NCI-H2171 (cell line): ENCODE measurements at places on chromosomes 12 and 14.

- no peak for DNase-seq
These were observed 38.1 kb downstream of the GCH1 start for GRCh38 chr14:54864526-54864925.

GRCh38 chr14:24804552-24805212 lies 170.7 kb upstream of the GZMB start:
- DNase-seq, result no peak

DNA sequence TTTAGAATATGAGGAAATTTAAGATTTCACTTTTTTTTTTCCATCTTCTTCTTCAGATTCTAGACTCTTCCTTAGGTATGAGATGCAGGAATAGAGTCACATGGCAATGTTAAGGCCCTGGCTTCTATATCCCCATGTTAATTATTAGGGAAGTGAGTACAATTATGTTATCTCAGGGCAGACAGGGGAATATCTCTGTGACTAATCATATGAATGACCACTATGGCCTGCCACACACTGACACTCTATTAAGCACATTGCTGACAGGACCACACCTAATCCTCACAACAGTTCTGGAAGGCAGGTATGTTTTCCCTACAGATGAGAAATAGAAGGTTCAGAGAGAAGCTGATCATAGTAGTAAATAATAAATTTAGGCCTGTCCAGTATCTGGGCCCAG lies 69.4 kb upstream of the PTPRQ start:
- no peak for DNase-seq

DNA sequence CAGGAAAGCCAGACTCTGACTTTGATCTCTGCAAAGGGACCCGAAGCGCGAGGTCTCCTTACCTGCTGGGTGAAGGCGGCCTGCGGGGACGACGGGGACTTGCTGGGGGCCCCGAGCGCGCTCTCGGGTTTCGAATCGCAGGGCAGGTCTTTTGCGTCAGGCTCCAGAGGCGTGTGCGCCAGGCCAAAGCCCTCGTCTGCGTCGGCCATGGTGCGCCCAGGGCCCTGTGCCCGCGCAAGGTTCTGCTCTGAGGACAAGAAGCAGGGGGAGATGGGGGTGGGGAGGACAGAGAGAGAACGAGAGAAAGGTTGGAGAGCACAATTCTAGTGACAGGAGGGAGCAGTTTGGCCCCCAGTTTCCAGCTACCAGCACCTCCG lies 2.3 kb downstream of the TBX5 start:
- DNase-seq, result no peak

DNA sequence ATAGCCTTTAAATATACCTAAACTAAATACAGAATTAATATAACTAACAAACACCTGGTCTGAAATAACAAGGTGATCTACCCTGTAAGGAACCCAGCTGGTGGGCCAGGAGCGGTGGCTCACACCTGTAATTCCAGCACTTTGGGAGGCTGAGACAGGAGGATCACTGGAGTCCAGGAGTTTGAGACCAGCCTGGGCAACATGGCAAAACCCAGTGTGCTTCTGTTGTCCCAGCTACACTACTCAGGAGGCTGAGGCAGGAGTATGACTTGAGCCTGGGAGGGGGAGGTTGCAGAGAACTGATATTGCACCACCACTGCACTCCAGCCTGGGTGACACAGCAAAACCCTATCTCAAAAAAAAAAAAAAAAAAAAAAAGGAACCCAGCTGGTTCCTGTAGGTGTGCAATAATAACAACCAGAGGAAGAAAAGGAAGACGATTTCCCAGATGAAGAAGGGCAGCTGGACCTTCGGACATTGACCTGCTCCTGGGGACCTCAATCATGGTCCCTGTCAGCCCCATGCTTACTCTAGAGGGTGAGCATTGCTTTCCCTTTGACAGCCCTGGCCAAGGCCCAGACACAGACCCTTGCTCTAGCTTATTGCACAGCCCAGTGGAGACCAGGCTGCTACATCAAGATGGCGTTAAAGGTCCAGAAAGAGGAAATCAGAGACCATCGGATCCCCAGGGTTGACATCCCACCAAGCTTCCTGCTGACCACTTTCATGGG lies 5.4 kb downstream of the FOS start:
- no peak for DNase-seq

DNA sequence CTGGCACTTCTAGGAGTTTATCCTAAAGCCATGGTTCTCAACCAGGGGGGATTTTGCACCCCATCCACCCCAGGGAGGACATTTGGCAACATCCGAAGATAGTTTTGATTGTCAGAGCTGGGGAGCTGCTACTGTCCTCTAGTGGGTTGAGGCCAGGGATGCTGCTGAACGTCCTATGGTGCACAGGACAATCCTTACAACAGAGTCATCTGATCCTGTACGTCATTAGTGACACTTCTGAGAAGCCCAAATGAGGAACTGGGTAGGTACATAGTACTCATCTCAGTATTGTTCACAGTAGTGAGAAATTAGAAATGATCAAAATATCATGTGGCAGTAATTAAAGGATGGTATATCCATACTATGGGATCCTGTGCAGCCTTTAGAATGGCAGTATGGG lies 185.1 kb downstream of the CHST11 start:
- no peak for DNase-seq

DNA sequence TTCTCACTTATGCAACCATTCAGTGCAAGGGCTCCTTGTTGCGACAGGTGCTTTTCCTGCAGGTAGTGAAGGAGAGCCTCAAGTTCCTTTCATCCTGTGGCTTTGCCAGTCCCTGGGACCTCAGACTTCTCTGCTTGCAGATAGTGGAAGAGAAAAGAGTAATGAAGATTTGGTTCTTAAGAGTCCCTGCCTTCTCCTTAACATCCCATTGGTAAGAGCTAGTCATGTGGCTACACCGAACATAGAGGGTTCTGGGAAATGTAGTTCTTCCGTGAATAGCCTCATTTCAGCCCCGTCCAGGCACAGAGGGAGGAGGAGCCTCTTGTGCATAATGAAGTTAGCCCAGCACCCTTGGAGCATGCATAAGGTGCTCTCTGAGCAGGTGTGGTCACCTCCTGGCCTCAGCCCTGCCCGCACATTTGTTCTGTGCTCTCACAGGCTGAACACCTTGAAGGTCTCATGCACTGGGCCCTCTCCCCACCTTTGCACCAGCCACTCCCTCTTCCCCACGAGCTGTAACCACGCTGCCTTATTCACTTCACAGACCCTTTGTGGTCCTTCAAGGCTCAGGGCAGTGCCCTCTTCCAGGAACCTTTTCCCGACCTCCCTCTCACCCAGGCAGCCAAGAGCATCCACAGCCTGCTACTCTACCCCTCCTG lies 134.0 kb downstream of the BCL11B start:
- no peak for DNase-seq

DNA sequence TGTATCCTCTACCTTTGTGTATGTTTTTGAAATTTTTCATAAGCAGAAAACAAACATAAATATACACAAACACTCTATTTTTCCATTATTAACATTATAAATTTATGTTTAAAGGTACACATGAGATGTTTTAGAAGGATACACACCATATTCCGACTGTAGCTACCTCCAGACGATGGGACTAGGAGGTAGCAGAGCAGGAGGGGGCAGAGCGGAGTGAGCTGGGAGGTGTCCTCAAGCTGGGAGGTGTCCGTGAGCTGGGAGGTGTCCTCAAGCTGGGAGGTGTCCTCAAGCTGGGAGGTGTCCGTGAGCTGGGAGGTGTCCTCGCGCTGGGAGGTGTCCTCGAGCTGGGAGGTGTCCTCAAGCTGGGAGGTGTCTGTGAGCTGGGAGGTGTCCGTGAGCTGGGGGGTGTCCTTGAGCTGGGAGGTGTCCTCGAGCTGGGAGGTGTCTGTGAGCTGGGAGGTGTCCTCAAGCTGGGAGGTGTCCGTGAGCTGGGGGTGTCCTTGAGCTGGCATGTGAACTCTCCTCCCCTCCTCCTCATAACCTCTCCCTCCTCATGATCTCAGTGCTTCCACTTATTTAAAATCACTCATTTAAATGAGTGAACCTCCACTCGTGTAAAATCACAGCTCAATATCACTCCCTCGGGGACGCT lies 346.9 kb upstream of the SFSWAP start:
- no peak for DNase-seq

GRCh38 chr14:74465335-74465734 lies 27.8 kb downstream of the NPC2 start:
- no peak for DNase-seq

- DNase-seq, result no peak
These were observed 5.6 kb downstream of the CDCA4 start for GRCh38 chr14:105015242-105015641.

GRCh38 chr14:95516554-95517181 lies at the start of gene SYNE3:
TSS of gene SYNE3 (minus strand) at chr14:95516650. CDS start at chr14:95475821, 40,829 bp downstream.
- DNase-seq, result no peak

DNA sequence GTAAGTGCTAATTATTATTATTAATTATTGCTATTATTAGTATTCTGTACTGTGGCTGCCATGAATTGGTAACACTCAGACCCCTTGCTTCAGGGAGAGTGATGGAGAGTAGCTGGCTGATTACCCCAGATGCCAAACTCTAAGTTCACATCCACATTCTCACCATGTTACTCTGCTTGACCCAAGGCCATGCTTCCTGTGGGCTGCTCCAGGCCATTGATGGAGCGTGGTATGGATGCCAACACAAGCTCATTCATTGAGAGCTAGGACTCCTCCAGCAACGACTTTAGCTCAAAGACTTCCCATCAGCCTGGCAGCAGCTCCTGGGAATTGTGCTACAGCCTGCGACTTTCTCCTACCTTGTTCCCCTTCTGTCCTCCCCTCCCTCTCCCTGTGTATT lies 233.4 kb downstream of the MSRB3 start:
- DNase-seq, result no peak

DNA sequence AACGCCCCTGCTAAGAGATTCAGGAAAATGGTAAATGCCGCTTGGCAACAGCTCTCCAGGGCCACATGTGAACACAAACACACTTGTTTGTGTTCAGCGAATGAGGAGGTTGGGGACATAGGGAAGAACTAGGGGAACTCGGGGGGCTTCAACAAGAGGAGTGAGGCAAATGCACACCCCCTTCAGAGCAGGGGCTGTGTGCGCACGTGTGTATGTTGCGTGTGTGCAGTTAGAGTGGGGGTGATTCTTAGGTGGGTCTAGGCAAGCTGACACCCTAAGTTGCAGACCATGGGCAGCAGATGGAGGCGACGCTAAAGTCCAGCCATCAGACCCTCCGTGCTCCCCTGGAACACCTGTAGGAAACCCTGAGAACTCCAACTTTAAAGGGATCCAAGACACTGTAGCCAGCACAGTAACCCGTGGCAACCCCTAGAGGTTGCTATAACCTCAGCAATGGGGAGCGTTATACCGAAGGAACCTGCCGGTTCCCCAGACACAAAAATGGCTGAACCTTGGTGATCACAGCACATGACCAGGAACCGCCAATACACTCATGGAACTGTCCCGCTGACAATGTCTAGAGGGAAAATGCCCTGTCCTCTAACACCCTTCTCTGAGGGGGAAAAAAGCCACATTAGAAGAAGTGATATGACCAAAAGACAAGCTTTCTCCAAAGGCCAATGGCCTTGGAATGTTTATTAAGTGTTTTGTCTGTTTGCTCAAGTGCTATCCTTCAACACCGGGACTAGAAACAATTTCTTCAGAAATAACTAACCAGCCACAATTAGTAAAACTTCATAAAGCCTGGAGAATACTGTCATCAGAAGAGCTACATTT lies 86.5 kb upstream of the CEP83 start:
- peak; percentile 42 for DNase-seq

GRCh38 chr14:102159841-102160240 lies 20.1 kb downstream of the WDR20 start:
- DNase-seq, result no peak

GRCh38 chr12:91718326-91718725 lies 427.3 kb downstream of the BTG1 start:
- DNase-seq, result no peak

- no peak for DNase-seq
These were observed 70.3 kb downstream of the TBX5 start for GRCh38 chr12:114335607-114336006.

- DNase-seq, result no peak
These were observed 126.0 kb upstream of the ATF7IP start for GRCh38 chr12:14239350-14239934.

GRCh38 chr14:79967001-79967400 lies 244.3 kb downstream of the DIO2 start:
- no peak for DNase-seq

- no peak for DNase-seq
These were observed 107.4 kb downstream of the PRICKLE1 start for GRCh38 chr12:42482041-42482747.

- no peak for DNase-seq
These were observed 56.2 kb upstream of the CORO1C start for GRCh38 chr12:108787539-108787938.

DNA sequence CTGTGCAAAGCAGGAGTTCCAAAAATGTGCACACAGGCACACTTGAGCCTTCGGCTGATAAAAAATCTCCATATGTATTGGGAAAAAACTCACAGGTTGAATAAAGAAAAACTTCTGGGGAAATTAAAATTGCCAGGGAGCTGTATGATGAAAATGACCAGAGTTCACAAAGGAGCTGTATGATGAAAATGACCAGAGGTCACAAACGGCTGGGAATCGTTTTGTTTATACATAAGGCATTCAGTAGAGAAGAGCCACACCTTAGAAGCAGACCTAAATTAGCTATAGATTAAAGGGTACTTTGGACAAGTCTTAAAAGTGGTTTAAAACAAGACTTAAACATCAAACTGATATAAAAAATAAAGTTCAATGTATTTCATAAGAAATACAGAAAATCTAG lies 251.7 kb upstream of the TMEM132C start:
- DNase-seq, result no peak

GRCh38 chr14:89603938-89604480 lies 187.0 kb upstream of the FOXN3 start:
- no peak for DNase-seq
